ENCODE measurements at places on chromosomes 12 and 14.

GRCh38 chr14:37864861-37865718 is 269.7 kb downstream of the TTC6 start:
- no peak for DNase-seq

- no peak for DNase-seq
Measured at GRCh38 chr14:73958591-73958990, 8.5 kb downstream of the COQ6 start.

DNA sequence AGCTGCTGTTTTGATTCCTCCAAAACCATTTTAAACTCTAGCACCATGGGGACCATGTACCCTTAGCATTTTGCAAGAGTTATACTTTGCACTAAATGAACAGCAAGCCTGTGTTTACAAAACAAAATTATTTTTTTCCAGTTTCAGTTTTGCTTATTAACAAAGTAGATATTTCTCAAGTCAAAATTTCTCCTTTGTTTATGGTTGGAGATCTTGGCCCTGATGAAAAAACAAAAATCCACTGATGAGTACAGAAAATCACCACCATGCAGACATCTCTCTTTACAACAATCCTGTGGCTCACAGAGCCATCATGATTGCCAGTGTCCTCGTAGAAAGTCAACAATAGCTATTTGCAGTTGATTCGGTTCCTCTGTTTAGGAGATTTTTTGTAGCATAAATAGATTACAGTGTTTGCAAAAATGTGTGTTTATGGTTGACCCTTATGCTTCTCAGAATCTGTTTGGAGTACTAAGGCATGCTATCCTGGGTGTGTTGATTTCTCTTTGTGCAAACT is 201.1 kb upstream of the NUDT4 start:
- DNase-seq = no peak

- DNase-seq = no peak
Measured at GRCh38 chr12:58844161-58844560, 76.1 kb downstream of the LRIG3 start.

- no peak for DNase-seq
Measured at GRCh38 chr12:77980782-77981181, 150.1 kb downstream of the NAV3 start.

DNA sequence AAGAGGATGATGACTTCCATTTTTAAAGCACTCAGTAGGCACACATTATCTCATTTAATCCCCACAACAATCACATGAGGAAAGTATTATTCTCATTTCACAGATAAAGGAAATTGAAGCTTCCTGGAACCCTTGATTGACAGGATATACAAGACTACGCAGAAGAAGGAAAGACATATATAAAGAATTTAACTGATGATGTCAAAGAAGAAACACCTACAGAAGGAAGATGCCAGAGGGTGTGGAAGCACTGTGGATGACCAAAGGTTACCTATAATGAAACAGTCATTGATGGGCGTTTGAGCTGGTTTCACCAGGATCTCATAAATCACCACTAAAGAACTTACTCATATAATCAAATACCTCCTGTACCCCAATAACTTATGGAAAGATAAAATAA is 197.4 kb downstream of the SLC25A21 start:
- no peak for DNase-seq

DNA sequence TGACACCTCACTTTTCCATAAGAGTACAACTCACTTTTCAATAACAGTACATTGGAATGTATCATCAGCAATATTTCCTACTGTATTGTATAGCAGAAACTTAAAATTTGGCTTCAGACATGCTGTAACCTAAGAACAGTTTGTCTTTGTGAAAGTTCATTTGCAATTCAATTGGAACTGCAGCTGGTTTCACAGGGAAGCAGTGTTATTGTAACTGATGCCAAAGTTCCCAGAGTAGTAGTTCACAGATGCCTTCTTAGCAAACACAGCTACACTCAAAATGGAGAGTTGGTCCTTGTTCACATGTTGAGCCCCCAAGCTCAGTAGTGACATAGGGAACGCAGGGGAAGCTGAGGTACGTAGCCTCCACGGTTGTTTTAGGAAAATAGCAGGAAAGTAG is 23.3 kb downstream of the PPP1R36 start:
- DNase-seq = peak; percentile 48

- peak; percentile 64 for DNase-seq
Measured at GRCh38 chr14:91059576-91060350, 678 bp downstream of the RPS6KA5 start.
